ENCODE measurements at places on chromosomes 2 and 18.

- DNase-seq = no peak
Observed at GRCh38 chr2:168632709-168633121, 169.7 kb upstream of the NOSTRIN start.

DNA sequence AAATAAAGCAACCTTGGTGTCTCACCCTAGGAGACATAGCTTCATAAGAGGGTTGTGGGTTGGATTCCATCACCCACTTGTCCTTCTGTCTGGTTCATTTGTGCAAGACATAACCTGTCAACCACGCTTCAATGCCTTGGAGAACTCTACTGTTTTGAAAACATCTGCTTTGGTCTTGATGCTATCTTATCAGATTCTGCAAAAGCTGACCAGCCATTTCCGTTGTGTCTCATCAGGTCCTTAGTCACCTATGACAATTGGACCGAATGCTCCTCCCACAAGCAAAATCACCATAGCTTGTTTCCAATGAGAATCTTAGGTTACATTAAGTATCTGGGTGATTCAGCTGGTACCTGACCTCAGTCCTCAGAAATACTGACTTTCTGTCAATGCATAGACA is 35.4 kb downstream of the STAT4 start:
- no peak for DNase-seq

DNA sequence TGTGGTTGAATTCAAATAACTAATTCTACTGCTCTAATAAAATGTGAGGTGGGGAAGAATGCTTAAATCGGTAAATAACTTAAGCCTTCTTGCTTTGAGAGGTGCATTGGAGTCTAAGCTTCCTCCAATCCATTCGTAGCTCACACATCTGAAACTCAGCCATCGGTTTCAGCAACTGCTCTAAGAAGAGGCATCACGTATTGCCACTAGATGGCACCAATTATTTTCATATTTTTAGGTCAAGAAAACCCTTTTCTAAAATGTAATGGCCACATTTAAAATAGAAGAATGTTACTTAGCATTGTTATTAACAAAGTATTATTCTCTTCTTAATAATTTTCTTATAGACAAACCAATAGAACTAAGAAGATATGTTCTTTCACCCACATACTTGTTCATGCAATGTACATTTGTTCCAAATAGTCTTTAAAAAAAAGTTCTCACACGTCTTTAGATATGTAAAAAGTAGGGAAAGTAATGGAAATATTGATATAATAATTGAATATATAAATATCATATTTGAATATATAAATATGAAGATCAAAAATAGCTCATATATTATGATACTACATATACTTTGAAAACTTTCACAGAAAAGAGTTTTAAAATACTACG is 229.8 kb downstream of the CCDC178 start:
- DNase-seq = no peak

GRCh38 chr2:43206602-43207001 is 19.8 kb downstream of the ZFP36L2 start:
- DNase-seq = no peak

GRCh38 chr2:85439986-85440385 is 21.5 kb downstream of the SH2D6 start:
- DNase-seq = no peak

DNA sequence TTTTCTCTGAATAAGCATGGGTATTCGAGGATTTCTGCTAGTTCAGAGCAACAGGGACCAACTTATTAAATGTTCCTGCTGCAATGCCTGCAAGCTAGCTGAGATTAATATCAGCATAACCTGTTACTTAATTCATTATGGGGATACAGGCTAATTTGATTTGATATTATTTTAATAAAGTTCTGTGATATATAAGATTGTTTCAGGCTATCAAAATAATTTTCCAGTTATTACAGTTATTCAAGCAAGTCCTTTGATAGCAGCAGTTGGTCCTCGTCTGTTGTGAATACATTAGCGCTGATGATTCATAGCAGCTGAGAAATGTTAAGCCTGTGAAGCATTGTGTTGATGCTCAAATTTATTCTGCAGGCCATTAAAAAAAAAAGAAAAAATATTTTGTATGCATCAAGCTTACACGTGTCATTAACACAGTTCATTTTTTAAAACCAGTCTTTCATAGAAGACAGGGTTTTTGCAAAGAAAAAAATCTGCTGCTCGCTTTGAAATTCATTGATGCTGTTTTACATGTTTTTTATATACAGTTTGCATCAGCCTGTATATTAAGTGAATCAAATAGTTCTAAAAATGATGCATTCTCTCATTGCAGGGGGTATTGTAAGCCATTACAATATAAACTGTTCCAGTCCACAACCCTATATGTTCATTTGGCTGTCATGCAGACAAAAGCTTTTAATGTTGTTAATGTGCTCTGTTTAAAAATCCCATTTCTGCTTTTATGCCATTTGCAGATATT is 482.5 kb downstream of the BCL11A start:
- DNase-seq = peak; percentile 34

DNA sequence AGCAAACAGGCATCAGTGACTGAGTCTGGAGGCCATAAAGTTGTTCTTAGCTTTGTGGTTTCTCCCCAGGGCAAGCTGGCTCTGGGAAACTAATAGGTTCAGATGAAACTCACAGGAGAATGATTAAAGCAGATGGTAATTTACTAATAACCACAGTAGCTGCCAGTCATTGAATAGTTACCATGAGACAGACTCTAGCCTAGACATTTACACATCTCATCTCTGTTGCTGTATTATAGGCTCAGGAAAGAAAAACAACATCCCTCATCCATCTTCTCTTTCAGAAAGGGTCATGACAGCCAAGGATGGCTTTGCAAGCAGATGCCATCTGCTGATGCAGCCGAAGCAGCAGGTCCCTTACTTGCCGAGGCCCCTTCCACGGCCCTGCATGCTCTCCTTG is 314.0 kb upstream of the ID2 start:
- DNase-seq = no peak

GRCh38 chr2:104050656-104051242 is 803.2 kb upstream of the POU3F3 start:
- DNase-seq = peak; percentile 20

GRCh38 chr2:53854678-53855077 is 5.1 kb downstream of the GPR75 start:
- DNase-seq = no peak

- no peak for DNase-seq
Observed at GRCh38 chr2:192544371-192544955, 349.7 kb upstream of the TMEFF2 start.

DNA sequence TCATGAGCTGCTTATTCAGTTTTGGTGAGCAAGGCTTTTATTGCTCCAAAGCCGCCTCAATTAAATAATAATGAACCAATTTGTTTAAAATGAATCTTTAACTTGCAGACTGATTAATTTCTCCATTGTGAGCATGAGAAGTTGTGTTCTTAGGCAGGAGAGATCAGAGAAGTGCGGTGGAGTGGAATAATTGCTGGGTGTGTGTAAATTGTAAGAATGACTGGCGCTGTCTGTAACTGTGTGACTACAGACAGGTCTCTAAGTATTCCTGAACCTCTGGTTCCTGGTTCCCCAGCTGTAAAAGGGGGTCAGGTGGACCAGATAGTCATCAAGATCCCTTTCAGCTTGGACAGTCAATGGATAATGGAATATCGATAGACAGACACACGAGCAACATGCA is 98.0 kb upstream of the EFEMP1 start:
- DNase-seq = no peak

Measured in stomach (tissue), 19 donors.